ENCODE measurements at places on chromosomes 7 and 10.
A peak's percentile ranks its signal among the peaks of the same experiment; 100 is the strongest.

DNA sequence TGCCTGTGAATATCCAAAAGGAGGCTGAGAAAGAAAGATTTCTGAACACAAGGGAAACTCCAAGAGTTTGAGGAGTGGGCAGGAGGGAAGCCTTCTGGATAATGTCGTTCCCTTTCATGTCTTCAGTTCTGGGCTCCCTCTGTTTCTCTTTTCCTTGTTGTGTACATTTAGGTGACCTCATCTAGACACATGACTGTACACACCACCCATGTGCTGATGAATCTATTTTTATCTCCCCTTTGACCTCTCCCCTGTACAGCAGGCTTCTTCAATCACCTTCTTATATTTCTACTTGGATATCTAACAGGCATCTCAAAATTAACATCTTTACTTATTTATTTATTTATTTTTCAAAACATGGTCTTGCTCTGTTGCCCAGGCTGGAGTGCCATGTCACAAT, 363.1 kb downstream of the GATA3 start:
- no peak for DNase-seq

- DNase-seq, result no peak
Measured at GRCh38 chr7:15707570-15707969, 21.1 kb upstream of the MEOX2 start.

DNA sequence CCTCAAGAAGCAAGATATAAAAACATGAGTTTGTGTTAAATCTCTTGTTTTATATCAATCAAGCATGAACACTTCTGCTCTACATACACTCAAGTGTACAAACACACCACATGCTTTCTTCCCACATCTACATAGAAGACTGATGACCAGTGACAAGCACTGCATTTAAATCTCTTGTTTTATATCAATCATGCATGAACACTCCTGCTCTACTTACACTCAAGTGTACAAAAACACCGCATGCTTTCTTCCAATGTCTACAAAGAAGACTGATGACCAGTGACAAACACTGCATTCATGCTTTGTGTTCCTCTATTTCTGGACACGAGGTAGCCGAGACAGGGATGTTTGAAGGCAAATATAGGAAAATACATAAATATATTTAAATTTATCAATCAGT, 642.0 kb upstream of the PFKP start:
- no peak for DNase-seq

- no peak for DNase-seq
Measured at GRCh38 chr10:100653238-100653956, 92.0 kb upstream of the PAX2 start.

GRCh38 chr7:79820387-79820786, 314.2 kb upstream of the GNAI1 start:
- no peak for DNase-seq

DNA sequence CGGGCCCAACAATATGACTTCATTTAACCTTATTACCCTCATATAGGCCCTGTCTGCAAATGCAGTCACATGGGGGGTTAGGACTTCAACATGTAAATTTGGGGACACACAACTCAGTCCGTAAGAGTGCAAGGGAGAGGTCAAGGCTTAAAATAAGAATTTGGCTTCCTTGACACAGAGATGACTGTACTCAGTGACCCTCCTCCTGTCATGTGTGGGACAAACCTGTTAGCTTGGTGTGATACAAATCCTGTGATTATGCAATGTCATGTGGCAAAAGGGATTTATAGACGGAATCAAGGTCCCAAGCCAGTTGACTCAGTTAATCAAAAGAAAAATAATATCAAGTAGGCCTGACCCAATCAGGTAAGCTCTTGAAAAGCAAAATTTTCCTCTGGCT, 25.9 kb upstream of the GTPBP4 start:
- no peak for DNase-seq

DNA sequence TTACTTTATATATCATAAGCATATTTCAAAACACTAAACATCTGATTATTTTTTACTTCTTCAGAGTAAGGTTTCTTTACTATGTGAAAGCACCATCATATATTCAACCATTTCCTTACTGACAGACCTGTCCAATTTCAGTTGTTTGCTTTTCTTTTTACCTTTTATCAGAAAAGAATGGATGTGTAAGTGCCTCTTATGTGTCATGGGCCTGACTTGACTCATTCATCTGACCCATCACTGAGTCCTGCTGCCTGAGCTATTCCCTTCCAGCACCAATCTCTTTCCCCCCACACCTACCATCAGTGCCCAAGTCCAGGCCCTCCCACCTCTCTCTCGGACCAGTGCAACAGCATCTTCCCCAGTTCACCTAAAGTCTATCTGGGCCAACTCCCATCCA, 41.7 kb upstream of the ARID5B start:
- DNase-seq, result no peak

GRCh38 chr7:112868609-112869008, 78.4 kb upstream of the TMEM168 start:
- DNase-seq, result no peak

- DNase-seq, result no peak
Measured at GRCh38 chr7:86911659-86912058, 147.8 kb downstream of the ELAPOR2 start.

- no peak for DNase-seq
Measured at GRCh38 chr7:43490016-43490415, 92.9 kb upstream of the STK17A start.

DNA sequence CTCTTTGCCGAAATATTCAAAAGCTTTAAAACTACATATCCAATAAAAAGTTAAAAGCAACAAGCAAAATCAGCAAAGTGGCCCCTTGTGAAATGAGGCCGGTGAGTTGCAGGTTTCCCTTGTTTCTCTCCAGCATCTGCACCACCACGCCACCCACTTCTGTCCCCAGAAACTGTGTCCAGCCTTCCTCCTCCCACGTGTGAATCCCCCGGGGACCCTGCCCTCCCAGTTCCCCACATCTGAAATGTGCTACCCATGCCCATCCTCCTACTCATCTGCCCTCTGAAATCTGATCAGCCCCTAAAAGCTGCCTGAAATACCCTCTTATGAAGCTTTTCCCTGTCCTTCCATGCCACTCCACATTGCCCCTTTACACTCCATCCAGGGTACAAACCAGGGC, 3.8 kb downstream of the ALOX5 start:
- DNase-seq, result no peak

- DNase-seq, result no peak
Measured at GRCh38 chr7:154682003-154682402, 320.9 kb downstream of the PAXIP1 start.

DNA sequence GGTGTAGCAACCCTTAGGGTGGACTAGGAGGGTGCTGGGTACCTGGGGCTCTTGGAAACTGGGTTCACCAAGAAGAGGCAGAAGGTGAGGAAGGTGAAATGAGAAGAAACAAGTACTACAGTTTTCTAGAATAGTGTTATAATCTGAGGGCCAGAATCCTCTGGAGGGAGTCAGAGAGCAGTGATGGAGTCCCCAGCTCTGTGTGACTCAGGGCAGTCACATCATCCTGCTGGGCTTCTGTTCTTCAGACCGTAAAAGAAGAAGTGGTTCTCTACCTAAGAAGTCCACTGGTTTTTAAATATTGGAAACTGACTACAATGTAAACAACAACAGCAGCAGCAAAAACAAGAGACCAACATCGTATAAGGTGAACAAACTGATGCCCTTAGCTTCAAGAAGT, 197.3 kb downstream of the PRPF18 start:
- no peak for DNase-seq

- no peak for DNase-seq
Measured at GRCh38 chr10:27804136-27804535, 58.5 kb upstream of the MKX start.

DNA sequence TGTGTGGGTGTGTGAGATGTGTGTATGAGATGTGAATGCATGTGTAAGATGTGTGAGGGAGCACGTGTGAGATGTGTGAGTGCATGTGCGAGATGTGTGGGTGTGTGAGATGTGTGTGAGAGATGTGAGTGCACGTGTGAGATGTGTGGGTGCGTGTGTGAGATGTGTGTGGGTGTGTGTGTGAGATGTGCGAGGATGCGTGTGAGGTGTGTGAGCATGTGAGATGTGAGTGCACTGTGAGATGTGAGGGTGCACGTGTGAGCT, 31.0 kb downstream of the PPIF start:
- DNase-seq, result no peak

DNA sequence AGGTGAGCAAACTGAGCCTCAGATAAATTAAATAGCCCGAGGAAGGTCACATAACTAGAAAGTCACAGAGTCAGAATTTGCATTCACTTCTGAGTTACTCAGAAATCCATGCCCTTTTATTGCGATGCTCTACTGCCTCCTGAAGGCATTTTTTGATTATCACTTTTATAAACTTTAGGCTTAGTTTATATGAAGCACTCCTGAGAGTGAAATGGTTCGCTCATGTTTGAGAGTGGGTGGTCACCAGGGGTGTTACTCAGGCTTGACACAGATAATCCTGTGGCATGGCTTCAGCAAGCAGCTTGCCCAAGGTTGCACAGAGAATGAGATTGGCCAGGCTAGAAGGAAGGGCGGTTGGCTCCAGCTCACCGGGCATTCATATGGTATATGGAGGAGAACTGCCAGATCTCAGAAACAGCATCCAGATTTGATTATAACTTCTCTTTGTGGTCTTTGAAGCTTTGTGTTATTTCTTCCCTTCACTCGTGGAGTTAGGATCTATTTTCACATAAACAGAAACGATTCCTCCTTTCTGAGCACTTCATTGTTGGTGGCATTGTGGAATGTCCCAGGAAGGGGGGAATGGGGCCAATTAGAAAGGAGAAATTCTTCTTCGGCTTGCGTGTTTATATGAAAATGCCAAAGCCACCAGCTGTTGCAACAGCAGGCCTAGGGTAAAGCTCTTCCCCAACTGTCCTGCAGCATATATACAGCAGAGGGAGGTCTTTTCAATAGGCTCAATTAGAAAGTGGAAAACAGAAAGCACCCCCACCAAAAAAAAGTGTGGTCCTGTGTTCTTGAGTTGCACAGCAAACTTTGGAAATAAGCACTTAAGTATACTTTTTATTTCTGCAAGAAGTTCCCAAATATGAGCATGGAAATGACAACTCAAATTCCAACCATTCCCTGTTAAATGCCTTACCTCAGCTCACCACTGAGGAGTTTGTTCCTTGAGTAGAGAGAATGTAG, 628.8 kb downstream of the SUGCT start:
- no peak for DNase-seq

DNA sequence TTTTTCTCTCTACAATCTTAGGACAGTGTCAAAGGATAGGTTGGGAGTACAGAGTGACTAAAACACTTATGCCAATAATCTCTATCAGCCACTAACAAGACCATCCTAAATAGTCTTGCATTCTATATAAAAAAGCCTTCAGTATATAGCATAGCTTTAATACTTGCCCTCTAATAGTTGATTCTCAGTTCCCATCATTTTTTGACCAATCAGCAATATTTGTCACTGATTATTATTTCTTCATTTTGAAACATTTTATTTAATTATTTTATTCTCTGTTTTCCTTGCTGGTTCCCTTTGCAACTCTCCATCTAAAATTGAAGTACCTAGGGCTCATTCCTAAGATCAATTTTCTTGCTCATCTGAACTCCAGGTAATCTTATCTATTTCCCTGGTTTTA, 470.0 kb downstream of the MAGI2 start:
- no peak for DNase-seq

- no peak for DNase-seq
Measured at GRCh38 chr7:121360564-121360963, 31.8 kb downstream of the WNT16 start.

DNA sequence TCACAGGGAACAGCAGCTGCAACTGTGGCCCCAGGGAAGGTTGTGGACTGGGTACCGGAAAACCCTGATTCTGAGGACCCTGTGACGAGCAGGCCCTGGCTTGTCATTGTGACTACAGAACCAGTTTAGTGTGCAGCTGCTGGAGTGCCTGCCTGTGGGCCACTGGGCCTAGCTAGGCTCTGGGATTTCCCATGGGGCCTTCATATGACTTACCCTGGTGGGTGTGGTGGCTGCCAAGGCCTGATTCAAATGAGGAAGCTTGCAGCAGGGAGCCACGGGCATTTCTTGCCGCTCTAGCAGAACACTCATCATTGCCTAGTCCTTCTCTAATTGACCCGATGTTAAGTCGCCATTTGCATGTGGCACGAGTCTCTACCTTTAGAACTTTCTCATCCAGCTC, 14.7 kb upstream of the CAMK2G start:
- peak; percentile 47 for DNase-seq

DNA sequence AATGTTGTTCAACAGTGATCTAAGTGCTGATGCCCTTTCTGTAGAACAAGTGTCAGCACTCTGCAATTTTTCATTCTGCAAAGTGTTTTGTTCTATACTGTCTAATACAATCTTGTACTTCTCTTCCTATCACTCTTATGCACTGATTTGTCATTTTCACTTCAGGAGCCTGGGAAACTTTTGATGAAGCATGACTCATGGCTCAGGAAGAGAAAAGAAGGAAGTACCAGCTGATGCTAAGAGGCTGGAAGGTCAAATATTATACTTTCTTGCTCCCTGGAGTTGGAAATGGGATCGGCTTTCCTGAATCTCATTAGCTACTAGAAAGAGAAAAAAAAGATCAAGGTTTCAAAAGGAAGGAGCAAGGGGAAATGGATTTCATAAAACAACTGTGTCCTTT, 45.8 kb downstream of the DGKI start:
- no peak for DNase-seq

DNA sequence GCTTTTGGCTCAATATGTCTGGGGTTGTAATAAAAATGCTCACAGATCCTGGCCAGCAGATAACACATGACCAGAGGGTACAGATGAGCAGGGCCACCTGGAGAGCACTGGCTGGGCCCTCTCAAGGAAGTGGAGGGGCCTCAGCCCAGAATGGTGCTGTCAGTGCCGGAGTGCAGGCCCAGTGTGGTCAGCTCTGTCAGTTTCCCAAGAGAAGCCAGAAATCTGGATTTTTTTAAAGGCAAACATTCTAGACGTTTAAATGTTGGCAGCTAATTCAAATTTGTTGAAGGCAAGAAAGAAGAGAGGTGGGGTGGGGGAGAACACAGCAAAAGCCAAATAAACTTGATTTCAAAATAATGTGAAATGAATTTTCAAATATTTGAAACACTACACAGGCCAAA, 2.0 kb downstream of the C10orf105 start:
- no peak for DNase-seq

DNA sequence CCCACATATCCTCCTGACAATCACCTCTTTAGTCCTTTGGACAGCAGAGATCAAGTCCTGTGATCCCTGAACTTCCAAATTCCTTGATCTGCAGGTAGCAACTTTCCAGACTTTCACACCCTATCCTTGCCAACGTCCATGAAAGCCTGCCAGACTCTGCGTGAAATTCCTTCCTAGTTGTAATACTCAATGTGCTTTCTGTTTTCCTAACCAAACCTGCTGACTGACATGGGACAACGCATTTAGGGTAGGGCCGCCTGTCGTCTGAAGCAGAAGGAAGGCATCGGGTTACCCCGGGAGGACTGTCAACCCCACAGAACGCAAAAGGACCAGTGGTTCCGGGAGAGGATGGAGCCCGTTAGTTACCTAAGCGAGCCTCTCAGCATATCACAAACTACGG, 23.9 kb downstream of the ITGA8 start:
- no peak for DNase-seq

GRCh38 chr7:2493205-2494164, 17.3 kb upstream of the GRIFIN start:
- no peak for DNase-seq

GRCh38 chr7:54823776-54824175, 64.8 kb upstream of the SEC61G start:
- no peak for DNase-seq
